ENCODE measurements at places on chromosomes 1 and 21.

- DNase-seq = no peak
These were observed 12.4 kb upstream of the EVI5 start for GRCh38 chr1:92797297-92797696.

DNA sequence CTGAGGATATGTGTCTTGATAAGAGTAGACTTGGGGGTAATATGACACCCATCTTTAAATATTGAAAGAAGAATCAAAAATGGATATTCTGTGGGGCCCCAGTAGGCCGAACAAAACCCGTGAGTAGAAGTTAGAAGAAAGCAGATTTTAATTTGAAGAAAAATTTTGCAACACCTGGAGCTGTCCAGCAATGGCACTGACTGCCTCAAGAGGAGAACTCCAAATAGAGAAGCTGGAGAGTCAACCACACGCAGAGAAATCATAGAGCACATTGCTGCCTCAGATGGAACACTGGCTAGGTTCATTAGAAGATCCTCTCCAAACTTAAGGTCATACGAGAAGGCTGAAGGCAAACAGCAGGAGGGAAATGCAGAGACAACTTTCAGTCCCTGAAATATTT lies 6.8 kb downstream of the NHLH1 start:
- DNase-seq = no peak

- no peak for DNase-seq
These were observed 178.2 kb downstream of the DSCAM start for GRCh38 chr21:40668555-40669275.

DNA sequence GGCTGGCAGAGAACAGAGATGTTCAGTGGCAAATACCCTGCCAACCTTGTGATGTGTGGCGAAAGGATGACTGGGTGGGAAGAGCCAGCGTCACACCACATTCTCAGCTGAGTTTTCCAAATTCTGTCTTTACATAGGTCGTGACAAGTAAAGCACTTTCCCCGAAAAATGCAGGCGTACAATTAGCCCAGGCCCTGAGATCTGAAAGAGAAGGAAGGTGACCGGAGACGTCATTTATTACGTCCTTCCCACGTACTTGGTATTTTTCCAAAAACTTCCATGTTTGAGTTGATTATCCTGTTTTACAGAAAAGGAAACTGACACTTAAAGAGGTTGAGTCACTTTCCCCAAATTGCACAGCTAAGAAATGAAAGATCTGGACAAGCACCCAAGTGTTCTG lies 413.3 kb downstream of the PRDM2 start:
- no peak for DNase-seq

- DNase-seq = no peak
These were observed 18.1 kb upstream of the POFUT2 start for GRCh38 chr21:45305836-45306235.

- no peak for DNase-seq
These were observed 20.6 kb upstream of the PGD start for GRCh38 chr1:10378081-10378841.

GRCh38 chr1:10193288-10193687 lies 17.1 kb upstream of the KIF1B start:
- DNase-seq = no peak

DNA sequence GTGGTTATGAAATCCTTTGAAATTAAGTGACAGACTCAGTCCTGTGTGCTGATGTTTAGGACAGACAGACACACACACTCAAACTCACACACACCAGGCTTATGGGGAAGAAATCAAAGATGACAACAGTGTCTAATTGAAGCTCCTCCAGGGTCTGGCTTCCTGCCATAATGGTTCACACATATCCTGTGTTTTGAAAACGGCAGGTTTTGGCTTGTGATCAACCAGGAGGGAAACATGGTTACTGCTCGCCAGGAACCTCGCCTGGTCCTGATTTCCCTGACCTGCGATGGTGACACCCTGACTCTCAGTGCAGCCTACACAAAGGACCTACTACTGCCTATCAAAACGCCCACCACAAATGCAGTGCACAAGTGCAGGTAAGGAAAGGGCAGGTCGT lies 4.6 kb downstream of the MTARC1 start:
- DNase-seq = peak; percentile 66

DNA sequence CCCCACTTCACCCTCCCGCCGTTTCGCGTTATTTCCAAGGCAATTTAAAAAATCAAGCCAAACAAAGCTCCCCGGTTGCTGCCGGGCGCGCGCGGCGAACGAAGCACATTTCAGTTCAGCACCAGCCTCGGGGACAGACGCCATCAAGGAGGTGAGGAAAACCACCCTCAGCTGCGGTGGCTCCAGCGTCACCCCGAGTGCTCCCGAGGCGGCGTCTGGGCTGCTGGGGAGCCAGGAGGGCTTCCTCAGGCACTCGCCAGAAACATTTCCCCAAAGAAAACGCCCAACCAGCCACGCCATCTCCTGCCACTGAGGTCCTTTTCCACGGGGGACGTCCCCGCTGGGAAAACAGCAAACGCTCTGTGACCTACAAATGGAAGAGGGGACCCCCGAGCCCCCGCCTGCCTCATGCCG lies 623 bp downstream of the GNG4 start:
- no peak for DNase-seq

DNA sequence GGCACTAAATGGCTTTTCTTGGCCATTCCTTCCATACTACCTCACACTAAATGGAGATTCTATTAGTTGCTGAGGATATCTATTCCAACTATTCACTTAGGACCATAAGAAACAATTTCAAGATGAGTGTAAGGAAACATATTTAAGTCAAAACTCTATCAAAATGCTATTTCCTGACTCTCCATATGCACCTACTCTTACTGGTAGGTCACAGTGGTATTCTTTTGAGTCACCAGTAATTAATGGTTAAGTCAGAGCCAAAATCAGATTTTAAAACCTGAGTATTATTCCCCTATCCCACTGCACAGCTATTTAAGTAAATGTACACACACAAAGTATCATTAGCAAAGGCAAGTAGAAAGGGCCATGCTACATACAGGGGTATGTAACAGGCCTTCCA lies 50.3 kb downstream of the ARID4B start:
- DNase-seq = no peak

DNA sequence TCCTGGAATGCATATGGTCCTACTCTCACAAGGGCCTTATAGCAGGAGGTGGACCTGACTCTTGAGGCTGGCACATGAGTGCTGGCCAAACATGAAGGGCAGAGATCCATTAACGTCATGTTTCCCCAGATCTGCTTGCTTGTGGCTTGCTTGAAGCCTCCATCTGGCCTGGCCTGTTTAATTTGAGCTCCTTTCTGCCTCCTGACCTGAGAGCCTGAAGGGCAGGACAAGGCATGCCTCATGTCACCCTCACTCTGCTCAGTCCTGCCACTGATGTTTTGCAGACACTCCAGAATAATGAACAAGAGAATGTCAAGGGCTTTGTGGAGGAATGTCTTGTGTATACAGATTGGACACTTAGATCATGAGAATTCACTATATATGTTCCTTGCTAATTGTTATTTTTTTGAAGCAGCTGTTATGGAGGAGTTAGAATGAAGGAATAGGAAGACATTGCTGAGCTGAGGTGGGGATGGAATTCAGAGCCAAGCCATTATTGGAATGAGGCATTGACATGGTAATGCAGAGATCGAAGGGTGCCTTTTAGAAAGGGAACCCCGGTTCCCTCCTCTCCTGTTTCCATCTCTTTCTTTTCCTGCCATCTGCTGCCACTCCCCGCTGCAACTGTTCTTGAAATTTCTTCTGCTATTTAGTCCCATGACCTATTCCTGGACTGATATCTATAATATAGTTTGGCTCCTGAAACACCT lies 457.0 kb upstream of the PROX1 start:
- DNase-seq = no peak

DNA sequence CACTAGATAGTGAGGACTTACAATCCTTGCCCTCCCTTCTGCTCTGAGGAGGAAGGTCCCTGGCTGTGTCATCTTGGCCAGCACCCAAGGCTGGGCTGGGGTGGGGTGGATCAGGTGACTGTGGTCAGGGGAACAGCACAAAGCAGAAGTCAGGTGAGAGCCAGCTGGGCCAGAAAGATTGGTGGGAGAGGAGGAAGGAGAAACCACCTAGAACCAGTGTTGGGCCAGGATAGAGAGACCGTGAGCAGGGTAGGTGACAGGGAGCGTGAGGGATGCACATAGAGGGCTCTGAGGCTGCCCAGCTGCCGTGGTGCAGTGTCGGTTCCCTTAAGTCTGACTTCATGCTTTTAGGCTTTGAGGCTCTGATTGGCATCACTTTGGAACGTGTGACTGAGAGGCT lies 22.7 kb downstream of the NCF2 start:
- peak; percentile 69 for DNase-seq

DNA sequence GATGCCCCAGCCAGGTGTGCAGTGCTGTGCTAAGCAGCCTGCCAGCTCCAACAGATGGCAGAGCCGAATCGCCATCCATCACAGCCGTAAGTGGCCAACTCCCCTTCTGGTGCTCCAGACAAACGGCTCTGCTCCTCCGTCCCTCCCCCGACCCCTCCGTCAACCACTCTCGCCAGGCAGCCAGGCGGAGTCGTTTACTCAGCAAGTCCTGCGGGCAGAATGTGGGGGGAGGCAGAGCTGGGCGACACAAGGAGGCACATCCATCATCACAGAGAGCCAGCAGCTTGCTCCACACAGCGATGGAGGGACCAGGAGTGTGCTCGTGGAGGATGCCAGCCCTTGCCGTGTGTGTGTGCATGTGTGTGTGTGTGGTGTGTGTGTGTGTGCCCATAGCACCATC lies 206.6 kb upstream of the GRIK3 start:
- peak; percentile 49 for DNase-seq

GRCh38 chr21:46421191-46421750 lies 37.4 kb upstream of the DIP2A start:
- no peak for DNase-seq

DNA sequence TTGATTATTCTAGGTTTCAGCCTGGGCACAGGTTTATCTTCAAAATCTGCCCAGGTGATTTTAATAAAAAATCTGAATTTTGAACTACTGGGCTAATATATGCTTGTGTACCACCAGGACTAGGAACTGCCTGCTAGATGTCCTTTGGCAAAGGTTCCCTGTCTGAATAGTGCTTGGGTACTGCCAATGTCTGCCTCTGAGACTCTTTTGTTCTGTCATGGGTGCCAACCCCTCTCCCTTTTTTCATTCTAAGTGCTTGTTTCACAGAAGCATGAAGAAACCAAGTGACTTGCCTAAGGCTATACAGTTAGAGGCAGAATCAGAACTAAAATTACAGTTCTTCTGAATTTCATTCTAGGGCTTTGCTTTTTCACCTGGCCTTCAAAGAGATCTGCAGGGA lies 106.3 kb upstream of the CACHD1 start:
- no peak for DNase-seq

DNA sequence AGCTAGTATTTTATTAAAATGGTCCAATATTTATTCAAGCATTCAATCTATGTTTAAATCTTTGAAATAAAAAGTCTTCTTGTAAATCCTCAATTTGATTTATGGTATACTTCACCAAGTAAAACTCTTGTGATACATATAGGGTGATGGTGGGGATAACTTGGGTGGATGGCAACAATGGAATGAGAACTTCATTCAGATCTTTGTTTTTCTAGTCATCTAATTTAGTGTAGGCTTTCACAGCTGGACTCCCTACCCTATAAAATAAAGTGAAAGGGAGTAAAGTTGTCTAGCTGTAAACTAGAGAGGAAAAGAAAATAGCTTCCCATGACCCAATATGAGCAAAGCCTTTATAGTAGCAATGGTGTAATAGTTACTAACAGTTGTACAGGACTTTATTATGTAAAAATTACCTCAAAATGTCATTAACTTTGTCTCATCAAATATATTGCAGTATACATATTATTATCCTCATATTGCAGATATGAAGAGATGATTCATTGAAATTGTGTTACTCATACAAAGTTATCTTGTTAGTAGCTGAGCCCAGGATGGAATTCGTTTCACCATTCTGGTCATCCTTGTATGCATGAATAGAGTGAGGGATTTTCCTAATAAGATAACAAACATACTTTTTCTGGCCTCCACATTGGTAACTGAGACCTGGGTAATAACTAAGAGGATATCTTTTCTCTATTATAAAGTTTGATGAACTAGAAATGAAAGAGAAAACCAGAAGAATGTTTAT lies 1377.7 kb upstream of the ADGRL4 start:
- DNase-seq = no peak

DNA sequence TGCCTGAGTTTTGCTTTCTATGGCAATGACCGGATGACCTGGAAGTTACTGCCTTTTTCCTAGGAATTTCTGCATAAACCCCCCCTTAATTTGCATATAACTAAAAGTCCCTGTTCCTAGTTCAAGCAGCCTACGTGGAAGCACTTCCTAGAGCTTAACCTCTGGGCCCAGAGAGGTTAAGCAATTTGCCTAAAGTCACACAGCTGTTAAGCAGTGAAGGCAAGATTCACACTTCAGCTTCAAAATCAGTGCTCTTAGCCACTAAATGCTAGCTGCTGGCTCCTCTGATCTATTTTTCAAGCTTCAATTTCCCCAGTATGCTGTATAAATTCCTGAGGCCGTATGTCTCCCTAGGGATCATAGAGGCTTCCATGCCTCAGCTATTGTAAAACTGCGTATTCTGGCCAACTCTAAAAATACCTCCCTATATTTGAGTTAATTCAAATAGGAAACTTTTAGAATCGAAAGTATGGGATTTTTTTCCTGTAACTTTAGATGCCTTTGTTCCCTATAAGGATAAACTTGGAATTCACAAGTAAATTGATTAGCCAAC lies 53.1 kb upstream of the CD5L start:
- no peak for DNase-seq

- no peak for DNase-seq
These were observed 281.9 kb upstream of the POU3F1 start for GRCh38 chr1:38328278-38329035.

GRCh38 chr21:32253215-32253641 lies 25.6 kb downstream of the MIS18A start:
- DNase-seq = no peak

- DNase-seq = no peak
These were observed 36.7 kb downstream of the FH start for GRCh38 chr1:241482761-241483250.

DNA sequence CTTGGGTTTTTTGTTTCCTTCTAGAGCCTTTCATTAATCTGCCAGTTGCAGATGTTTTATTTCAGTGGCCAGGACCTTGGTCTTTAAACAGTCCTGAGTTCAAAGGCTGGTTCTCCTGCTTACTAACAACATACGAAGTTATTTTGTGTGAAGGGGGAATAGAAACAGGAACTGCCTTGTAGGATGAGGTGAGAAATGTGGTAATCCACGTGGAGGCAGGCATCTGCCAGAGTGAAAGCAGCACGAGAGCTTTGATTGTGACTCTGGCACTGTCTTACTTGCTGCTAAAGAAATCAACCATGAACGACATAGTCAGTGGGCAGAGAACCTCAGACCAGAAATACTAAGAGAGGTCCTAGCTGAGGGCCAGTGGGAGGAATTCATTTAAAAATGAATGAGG lies 30.4 kb downstream of the TMEM63A start:
- DNase-seq = no peak

GRCh38 chr1:90722874-90723589 lies 5.9 kb upstream of the BARHL2 start:
- no peak for DNase-seq
